Thoracic aorta (tissue), 2 donors: ENCODE measurements at places on chromosomes 7 and 10. TPM values are rescaled to one million over a fixed set of nuclear protein-coding genes. Genes with fewer than 3 reads are reported as not detected.

The TOMM7 gene
- 95.0 TPM for total RNA-seq

The HOXA1 gene
- 3.1 TPM for total RNA-seq

- no peak for DNase-seq
- H3K27me3 ChIP-seq = no peaks in the 10 kb centered on the region
- H3K27ac ChIP-seq = peak within 1 kb of the TSS; percentile 82
- no peaks in the 10 kb centered on the region for H3K36me3 ChIP-seq
- H3K4me1 ChIP-seq = peaks cover 21% of the 10 kb centered on the region
- H3K4me3 ChIP-seq = peak within 1 kb of the TSS; percentile 53
Measured at GRCh38 chr7:102912742-102913141, at the start of gene LRRC17. Gene LRRC17, plus strand, starts transcription at chr7:102913000. Its CDS starts 20,914 bp downstream, at chr7:102933914.

DNA sequence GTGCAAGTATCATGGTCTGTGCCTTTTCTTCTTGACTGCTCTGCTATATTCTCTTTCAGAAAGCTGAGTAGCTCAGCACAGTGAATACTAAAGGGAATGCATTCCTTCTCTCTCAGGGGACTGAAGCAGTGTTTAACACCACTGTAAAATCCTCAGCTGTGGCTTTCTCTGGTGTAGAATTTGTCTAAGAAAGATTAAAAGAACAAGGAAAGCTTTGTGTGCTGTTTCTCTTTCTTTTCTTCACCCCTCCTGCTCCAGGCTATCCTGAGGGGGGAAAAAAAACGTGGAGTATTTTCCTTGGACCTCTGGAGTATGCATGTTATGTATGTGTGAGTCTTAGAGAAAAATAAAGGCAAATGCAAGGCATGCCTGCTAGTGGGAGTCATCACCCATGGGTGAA is 383.9 kb downstream of the AUTS2 start:
- H3K27ac ChIP-seq = no peak overlapping the region
- H3K27me3 ChIP-seq = no peaks in the 10 kb centered on the region
- H3K36me3 ChIP-seq = no peaks in the 10 kb centered on the region
- DNase-seq = no peak
- H3K4me1 ChIP-seq = no peaks in the 10 kb centered on the region

The WEE2 gene
- total RNA-seq = not detected

- no peak overlapping the region for H3K4me3 ChIP-seq
- H3K27ac ChIP-seq = no peak overlapping the region
- H3K36me3 ChIP-seq = no peaks in the 10 kb centered on the region
- no peak for DNase-seq
- no peaks in the 10 kb centered on the region for H3K27me3 ChIP-seq
Measured at GRCh38 chr10:44589944-44590449, 205.1 kb upstream of the CXCL12 start.

GRCh38 chr10:132671228-132672154 is 114.5 kb downstream of the NKX6-2 start:
- H3K4me1 ChIP-seq = no peaks in the 10 kb centered on the region
- no peaks in the 10 kb centered on the region for H3K27me3 ChIP-seq
- H3K27ac ChIP-seq = no peak overlapping the region

DNA sequence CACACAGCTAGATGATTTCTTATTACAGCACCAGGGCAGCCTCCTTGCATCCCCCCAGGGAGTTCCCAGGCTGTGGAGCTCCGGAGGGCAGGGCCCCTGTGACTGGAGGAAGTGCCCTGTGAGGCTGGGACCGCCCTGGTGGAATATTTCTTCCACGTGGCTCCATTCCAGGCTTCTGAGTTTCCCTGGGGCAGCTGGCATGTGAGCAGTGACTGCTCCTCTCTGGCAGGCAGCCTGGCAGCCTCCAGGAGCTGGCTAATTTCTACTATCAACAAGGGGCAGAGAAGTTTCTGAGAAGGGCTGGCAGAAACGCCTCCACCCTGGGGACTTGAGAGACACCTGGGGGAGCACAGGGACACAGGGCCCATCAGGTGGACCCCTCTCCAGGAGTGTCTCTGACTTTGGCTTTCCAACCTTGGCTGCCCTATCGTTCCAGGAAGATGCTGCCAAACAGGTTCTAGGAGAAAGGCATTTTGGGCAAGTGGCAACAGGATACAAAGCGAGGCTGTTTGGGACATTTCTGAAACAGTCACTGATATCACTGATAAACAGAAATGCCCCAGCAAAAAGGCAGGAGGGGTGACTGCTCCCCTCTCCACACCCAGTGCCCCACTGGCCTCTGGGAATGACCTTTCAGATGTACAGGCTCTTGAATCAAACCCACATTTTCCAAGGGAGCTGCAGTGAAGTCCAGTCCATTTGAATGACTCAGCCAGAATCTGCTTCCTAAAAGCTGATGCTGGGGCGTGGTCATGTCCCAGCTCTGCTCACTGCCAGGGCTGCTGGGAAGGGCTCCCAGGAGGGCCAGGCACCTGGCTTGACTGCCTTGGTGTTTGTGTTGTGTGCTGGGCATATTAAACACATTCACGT is 16.1 kb downstream of the MYOF start:
- H3K4me1 ChIP-seq = peaks cover 90% of the 10 kb centered on the region
- H3K27ac ChIP-seq = peak overlapping the region; percentile 92
- peak overlapping the region; percentile 27 for H3K4me3 ChIP-seq
- H3K27me3 ChIP-seq = no peaks in the 10 kb centered on the region
- H3K36me3 ChIP-seq = no peaks in the 10 kb centered on the region
